ENCODE measurements at places on chromosomes 12 and 14.

DNA sequence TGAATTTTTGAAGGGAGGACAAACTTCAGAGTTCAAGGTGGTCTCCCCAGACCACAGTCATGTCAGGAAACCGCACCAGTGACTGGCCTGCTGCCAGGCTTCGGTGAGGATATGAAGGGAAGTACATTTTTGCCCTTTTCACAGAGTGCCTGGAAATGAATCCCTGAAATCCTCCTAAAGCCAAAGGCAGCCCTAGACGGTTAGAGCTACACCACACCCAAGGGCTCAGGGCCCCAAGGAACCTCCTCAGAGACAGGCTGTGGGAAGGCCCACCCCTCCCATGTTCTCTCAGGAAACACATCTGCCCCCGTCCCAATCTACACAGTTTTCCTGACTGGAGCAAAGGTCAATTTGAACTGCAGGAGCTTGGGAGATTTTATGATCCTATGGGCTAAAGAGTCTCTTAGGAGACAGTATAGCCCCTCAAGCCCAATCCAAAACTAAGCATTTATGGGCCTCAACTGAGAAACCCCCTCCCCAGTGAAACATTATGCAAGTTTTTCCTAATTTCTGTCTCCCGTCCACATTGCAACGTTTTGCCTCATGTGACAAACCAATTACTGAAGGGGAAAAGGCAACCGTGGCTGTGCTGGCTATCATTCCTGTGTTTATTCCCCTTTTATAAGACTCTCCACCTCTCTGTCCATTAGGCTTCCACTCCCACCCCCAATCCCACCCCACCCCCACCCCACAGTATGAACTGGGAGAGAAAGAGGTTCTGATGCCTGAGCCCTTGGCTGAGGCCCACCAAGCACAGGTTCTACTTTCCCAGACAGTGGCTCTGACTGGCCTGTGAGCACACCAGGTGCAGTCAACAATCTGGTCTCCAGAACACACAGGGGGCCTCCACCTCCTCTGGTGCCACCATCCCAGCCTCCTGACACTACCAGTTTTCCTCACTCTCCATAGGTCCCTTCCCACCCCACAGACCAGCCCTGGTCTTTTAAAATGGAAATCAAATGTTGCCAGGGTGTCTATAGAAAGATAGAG is 9.6 kb upstream of the RNASE1 start:
- no peak for DNase-seq

DNA sequence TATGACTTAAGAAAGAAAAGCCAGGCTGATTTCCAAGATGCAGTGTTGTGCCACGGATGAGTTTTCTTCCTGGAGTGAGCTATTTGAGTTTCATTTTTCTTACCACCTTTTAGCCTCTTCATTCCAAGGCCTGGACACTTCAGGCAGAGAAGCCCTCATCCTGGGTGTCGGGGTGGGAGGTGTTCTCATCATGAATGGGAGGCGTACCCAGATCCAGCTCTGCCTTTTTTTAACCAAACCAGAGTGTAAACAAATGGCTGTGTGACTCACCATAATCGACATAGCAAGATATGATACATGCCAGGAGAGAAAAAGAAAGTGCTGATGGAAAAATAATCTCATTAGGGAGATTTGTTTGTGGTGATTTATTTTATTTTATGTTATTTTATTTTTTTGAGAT is 79.9 kb downstream of the ARF6 start:
- peak; percentile 63 for DNase-seq

- no peak for DNase-seq
Observed at GRCh38 chr12:109120557-109120956, 4.2 kb downstream of the ACACB start.

- no peak for DNase-seq
Observed at GRCh38 chr14:79111987-79112501, 941.9 kb downstream of the NRXN3 start.

DNA sequence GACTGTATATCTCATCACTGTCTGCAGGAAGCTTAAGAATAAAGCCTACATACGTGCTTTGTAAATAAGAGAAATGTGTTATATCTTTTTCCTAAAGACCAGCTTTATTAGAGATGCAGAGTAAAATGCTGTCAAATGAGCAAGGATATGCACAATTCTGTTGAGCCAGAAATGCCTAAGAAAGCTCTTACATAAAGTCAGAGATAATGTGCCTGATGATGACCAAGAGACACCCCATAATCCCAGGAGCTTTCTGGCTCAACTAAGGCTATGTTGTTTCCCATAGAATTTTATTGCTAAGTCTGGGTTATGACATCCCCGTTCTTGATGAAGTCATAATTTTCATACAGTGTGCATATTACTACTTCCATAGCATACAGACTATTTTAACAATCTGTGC is 209.9 kb downstream of the GALC start:
- no peak for DNase-seq

DNA sequence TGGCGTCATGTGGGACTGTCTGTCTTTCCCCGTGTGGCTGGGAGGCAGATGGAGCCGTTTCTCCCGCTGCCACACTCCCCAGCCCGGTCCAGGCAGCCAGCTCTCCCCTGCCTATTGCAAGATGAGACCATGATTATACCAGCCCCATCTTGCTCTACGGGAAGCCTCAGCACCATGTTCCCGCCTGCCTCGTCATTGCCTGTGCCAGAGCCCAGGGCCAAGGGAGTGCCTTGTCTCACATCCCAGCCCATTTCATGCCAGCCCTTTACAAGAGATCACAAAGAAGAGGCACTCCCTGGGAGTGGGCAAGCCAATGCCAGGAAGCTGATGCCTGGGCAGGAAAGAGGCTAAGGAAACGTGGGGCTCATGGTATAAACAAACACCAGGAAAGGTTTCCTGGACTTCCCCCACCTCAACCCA is 23.9 kb downstream of the GPR68 start:
- DNase-seq, result no peak

DNA sequence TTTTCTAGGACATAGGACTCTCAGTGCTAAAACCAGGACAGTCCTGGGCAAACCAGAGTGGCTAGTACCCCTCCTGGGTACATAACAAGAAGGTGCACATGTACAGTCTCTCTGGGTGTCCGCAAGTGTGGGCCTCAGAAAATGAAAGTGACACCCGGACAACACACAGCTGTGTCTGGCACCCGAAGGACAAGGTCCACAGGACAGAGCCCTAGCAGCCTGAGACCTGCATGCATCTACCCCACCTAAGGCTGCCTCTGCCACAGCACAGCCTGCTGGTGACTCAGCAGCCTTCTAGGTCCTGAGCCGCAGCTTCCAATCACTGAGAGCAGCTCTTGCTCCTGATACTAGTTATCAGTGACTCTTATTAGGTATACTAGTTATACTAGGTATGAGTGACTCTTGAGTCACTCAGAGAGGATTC is 784.1 kb upstream of the TBX3 start:
- DNase-seq, result no peak

GRCh38 chr12:26523708-26524150 is 309.3 kb downstream of the ITPR2 start:
- DNase-seq, result peak; percentile 88

GRCh38 chr14:80212023-80212397 is 706 bp upstream of the DIO2 start:
- DNase-seq, result no peak

DNA sequence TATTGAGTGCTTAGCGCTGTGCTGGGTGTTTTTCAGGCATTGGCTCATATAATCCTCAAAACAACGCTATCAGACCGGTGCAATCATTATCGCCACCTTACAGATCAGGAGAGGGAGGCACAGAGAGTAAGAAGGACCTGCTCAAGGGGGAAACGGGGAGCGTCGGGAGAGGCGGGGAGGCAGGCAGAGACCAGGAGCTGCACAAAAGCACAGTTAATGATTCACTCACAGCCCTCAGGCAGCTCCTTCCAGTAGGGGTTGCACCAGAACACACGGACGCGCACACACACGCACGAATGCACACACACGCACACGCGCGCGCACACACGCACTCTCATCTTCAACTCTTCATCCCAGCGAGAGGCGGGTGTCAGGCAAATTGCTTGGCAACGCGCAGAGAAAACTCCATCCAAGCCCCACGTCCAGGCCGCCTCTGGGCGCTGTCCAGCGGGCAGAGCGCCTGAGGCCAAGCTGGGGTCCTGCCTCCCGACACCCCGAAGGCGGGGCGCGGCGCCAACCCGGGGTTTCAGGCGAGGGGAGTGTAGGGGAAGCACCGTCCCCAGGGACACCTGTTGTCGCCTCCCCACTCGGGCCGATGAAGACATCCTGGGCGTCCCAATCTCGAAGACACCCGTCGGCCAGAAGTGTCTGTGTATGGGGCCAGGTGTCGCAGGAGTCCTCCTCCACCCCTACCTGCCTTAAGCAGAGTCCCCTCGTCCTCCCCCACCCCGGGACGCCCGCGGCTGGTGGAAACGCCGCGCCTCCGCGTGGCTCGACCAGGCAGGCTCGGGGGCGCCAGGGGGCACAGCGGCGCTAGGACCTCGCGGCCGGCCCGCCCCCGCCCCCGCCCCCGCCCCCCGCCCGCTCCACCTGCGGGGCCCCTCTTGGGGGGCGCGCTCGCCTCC is 35.5 kb upstream of the STON2 start:
- DNase-seq, result peak; percentile 50

- no peak for DNase-seq
Observed at GRCh38 chr12:131749618-131750315, 38.9 kb downstream of the SFSWAP start.

Measured in ureter (tissue), 1 donor.